Endothelial cell (in vitro differentiated cells): ENCODE measurements at places on chromosomes 6 and 20. TPM values are rescaled to one million over a fixed set of nuclear protein-coding genes. Genes with fewer than 3 reads are reported as not detected.

MYBL2 gene
- total RNA-seq = 20.8 TPM

- no peak for DNase-seq
These were observed 61.8 kb downstream of the NFATC2 start for GRCh38 chr20:51480507-51481270.

DNA sequence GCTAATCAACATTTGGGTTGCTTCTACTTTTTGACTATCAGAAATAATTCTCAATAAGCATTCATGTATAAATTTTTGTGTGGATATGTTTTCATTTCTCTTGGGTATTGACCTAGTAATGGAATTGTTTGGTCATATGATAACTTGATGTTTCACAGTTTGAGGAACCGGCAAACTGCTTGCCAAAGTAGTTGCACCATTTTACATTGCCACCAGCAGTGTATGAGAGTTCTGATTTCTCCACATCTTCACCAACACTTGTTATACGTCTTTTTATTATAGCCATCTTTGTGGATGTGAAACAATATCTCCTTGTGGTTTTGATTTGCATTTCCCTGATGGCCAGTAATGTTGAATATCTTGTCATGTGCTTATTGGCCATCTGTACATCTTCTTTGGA, 42.6 kb upstream of the TGM2 start:
- no peak for DNase-seq

DNA sequence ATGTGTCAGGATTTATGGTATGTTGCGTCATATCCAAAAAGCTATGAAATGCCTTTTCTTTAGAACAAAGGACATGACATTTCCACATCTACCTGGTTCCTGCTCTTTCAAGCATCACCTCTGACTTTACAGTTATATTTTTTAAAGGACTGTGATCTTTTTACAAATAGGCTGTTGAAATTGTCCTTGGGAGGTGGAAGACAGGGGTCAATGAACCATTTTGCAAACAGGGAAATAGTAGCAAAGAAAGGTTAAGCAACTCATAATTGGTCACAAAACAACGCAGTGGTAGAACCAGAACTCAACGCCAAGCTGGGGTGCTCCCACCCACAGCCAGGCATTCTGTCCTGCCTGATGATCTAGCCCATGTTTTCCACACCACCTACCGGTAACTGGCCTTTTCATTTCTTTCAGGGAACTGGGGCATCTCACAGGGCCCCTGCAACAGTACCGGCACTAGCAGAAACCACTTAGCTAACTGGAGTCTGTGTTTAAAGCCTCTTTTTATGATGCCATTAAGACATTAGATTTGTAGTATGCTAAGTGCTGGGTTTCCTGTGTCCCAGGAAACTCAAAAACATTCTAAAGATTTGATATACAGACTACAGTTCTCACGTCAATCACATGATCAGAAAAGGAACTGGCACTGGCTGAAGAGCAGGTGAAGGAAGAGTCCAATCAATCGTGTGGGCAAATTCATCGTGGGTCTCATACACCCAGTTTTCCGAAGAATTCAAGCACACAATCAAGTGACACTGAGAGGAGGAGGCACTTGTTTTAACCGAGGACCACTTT, 13.9 kb downstream of the ZNF217 start:
- no peak for DNase-seq

- no peak for DNase-seq
These were observed 6.0 kb downstream of the HSF2 start for GRCh38 chr6:122405417-122405816.

- no peak for DNase-seq
These were observed 8.5 kb upstream of the ANGPT4 start for GRCh38 chr20:924639-925038.
